ENCODE measurements at places on chromosomes 2 and 18. TPM values are rescaled to one million over a fixed set of nuclear protein-coding genes. Genes with fewer than 3 reads are reported as not detected.

GRCh38 chr18:75293591-75293990 lies 83.0 kb downstream of the TSHZ1 start:
- no peak for DNase-seq

GRCh38 chr2:239717706-239718105 lies 307.4 kb downstream of the NDUFA10 start:
- DNase-seq: no peak

- DNase-seq: no peak
These were observed 82.0 kb upstream of the OTX1 start for GRCh38 chr2:62968668-62969067.

DNA sequence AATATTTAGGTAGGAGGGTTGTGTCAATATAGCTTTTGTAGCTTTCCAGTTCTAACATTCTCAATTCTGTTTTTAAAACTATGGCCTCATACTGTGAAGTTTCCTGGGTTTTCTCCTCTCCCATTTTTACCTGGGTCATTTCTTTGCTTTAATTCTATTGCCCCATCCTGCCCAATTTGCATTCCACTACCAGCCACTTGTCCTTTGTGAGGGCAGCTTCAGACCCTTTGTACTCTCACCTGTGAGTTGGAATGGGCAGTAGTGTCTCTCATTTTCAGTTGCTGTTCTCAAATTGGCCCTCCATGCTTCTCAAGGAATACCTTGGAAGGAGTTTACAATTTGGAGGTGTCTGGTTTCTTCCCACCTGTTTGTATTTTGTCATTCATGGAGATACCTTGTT lies 108.4 kb downstream of the CAMKMT start:
- no peak for DNase-seq

GRCh38 chr2:71901466-71901865 lies 246.2 kb downstream of the CYP26B1 start:
- no peak for DNase-seq

- DNase-seq: no peak
These were observed 1.2 kb upstream of the MFF start for GRCh38 chr2:227323818-227324217.

- DNase-seq: no peak
These were observed 44.7 kb downstream of the WIPF1 start for GRCh38 chr2:174552880-174553279.

DNA sequence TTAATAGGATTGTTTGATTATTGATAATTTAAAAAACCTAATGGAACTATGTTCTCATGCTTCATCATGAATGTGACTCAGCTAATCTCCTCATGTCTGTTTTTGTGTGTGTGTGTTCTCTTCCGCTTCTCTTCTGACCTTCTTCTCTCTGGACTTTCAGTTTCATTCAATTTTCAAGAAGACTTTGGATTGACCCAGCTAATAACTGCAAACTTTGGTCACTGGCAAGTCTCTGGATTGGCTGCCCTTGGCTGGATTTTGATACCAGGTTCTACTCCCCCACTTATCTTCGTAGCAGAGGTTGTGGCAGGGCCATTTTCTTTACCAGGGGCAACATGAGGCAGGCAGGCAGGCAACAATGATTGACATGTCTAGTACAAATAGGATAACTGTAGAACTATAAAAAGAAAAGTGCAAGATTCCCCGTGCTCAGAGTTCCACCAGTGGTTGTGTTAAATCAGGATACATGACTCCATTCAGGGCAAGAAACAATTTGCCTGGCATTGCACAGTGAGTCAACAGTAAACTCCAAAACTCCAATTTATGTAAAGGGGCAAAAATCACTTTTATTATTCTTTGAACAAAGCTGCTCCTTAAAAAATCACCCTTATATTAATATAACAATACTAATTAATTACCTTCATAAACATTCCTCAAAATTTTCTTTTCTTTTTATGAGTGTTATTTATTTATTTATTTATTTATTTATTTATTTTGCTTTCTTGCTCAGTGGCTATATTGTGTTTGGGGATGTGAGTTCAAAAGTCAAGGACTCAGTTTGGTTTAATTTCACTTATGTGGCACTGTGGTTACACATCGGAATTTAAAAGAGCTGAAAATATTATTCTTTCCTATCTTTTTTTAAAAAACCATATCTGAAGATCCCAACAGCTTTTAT lies 167.6 kb downstream of the RND3 start:
- DNase-seq: no peak

DNA sequence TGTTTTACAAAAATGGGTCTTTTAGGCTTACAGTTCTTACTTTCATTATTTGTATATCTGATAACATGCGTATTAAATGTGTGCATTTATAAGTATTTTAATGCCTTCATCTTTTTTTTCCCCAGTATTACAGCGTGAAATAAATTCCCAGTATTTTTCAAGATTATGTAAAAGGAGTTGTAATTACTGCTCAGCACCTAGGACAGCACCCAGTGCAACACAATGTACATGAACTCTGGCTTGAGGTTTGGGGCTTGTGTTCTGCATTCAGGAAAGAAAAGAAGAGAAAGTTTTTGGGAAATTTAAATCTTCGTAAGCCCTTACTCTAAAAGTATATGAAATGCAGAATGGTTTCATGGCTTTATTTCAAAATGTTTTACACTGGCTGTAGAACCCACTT lies 16.7 kb downstream of the ZNF638 start:
- no peak for DNase-seq

- DNase-seq: no peak
These were observed 80.3 kb downstream of the DYNAP start for GRCh38 chr18:54671291-54671881.

- DNase-seq: no peak
These were observed 131.0 kb downstream of the ZAP70 start for GRCh38 chr2:97844311-97844859.

DNA sequence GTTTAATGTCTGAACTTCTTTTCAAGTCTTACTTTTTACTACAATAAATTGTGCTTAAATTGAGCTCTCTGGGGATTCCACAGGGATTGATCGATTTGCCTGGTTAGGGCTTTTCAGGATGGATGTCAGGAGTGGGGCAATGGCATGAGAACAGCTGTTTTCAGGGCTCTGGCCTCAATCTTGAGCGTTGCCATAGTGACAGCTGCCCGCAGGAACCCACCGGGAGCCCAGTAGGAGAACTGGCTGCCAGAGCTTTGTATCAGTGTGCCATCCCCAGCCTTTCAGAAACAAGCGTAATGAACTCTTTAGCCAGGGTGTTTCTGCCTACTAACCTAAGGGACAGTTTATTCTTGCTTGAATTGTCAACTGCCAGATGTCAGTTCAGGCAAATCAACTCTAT lies 93.5 kb downstream of the GALNT3 start:
- no peak for DNase-seq

DNA sequence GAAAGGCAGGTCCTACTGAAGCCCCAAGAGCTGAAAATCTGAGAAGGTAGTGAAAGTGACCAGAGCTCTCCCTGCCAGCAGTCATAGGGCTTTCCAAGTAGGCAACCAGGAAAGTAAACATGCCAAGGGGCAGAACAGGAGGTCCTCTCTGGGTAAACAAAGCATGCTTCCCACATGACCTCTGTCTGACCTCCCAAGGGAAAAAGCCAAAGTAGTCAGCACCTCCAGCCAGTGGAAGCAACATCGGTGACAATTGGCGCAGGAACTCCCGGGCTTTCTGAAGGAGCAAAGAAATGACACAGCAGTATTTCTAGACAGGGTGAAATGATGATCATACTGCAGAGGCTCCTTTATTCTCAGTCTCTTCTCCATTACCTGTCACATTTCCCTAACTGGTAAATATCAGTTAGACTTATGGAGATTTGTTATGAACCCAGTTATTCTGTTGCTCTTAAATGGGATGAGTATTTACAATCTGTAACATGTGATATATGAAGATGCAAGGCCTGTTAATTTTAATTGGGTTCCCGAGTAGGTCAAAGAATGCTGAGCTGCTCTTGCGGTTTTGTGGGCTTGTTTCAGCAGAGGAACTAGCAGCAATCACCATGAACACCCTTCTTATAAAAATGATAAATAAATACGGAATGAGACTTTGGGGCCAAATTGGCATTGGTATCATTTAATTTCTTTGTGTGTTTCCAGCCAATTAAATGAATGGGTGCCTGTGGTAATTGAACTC lies 321.0 kb downstream of the RND3 start:
- no peak for DNase-seq

DNA sequence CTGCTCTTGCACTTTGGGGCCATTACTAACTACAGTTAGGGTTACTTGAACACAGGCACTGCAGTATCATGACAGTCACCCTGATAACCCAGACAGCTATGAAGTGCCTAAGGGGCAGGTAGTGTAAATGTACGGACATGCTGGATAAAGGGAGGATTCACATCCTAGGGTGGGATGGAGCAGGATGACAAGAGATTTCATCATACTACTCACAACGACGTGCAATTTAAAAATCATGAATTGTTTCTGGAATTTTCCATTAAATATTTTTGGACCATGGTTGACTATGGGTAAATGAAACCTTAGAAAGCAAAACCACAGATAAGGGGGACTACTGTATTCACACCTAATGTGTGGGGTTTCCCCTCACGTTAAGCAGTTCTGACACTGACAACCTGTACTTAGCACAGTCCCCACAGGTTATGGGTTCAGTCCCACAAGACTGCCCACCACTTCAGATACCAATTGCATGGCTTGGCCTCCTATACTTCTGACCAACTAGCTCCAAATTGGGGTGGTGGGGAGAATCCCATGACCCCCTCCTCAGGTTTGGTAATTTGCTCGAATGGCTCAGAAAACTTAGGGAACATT lies 75.8 kb downstream of the NAT8 start:
- DNase-seq: no peak

DNA sequence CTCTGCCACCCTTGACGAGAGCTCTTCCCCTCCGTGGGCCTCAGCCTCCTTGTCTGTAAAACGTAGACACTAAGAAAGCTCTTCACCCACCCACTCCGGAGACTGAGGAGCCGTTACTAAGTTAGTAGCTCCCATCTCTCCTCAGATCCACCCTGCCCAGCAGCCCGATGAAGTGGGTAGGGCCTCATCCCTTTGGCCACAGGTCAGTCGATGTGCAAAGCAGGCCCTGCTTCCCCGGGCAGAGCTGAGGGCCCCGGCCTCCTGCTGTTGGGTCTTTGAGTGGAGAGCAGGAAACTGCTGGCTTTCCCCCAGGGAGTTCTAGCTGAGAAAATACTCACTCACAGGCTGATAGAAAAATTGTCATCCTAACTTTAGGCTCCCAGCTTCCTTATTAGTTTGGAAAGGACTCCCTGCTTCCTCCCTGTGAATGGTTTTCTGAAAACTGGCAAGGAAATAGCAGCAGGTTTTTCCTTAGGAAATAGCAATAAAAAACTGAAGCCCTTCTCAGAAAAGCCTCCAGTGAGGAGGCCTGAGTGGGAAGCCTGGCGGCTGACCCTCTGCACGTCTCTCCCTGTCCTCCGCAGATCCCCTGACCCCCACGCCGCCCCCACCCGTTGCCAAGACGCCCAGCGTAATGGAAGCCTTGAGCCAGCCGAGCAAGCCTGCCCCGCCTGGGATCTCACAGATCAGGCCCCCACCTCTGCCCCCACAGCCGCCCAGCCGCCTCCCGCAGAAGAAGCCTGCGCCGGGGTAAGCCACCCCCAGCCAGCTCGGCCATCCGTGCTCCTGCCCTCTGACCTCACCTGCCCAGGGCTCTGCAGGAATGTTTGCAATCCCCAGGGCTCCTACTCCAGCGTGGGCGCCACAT lies 30.2 kb downstream of the ITGB1BP1 start:
- DNase-seq: no peak

DNA sequence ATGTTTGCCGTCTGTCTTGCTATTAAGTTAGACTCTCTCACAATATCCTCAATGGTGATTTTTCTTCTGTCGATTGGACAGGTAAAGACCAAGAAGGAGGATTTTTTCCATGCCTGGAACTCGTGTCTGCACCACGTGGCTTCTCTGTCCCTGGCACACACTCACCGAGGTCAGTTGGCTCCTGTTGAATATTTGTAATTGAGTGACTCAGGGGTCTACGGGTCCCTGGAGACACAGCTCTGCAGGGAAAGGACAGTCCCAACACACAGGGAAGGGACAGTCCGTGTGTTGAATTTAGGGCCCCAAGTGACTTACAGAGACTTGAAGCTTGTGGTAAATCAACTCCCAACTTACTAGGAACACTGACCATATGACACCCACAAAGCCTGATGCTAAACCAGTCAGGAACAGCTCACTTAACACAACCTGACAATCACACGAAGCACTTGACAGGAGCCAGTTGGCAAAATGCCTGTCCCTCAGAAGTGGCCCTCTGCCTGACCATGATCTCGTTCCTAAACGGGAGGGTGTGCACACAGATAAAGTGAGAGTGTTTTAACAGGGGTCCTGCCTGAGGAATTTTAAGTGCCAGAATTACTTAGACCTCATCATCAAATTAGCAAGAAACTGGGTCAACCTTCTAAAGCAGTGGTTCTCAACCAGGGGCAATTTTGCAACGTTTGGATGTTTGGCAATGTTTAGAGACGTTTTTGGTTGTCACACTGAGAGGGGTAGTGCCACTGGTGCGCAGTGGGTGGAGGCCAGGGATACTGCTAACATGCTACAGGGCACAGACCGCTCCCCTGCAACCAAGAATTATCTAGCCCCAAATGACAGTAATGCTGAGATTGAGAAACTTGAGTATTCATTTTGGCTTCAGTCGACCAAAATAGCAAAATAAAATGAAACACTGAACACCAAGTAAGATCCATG lies 88.9 kb upstream of the BCL2L11 start:
- no peak for DNase-seq

GRCh38 chr2:46520130-46520711 lies 40.9 kb downstream of the TMEM247 start:
- no peak for DNase-seq

DNA sequence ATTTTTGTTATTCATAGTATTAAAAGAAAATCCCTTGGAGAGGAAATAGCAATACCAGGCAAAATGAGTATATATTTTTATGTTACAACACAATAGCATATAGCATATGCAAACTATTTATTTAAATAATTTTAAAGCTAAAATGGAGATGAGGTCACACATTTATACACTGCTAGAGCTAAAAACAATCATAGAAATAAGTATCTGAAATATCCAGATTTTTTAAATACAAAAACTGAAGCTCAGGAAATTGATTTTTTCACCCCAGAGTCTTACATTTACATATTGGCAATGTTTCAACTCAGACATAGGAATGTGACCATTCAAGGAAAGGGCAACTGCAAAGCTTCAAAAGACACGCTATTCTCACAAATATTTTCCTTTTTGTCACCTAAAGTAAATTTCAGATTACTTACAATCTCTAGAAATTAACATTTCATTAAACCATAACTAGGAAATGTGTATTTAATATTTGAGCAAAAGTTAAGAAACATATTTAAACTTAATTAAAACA lies 8.9 kb downstream of the TFPI start:
- DNase-seq: no peak

GRCh38 chr2:241844066-241844728 lies 14.5 kb downstream of the PDCD1 start:
- no peak for DNase-seq

- DNase-seq: no peak
These were observed 102.3 kb downstream of the CDCA7 start for GRCh38 chr2:173456960-173457359.

- no peak for DNase-seq
These were observed 18.0 kb upstream of the KLHL23 start for GRCh38 chr2:169715379-169716237.

GRCh38 chr2:123563515-123563914 lies 461.6 kb upstream of the CNTNAP5 start:
- no peak for DNase-seq

The RNU2-63P gene
- 91.1 TPM for total RNA-seq

The ELOA2 gene
- total RNA-seq: not detected

The CD8B2 gene
- total RNA-seq: 22.1 TPM

The IL36B gene
- total RNA-seq: not detected

The SAG gene
- total RNA-seq: 0.61 TPM

The CCDC85A gene
- total RNA-seq: 0.76 TPM

The UBE2F gene
- 50.7 TPM for total RNA-seq

The MOGAT1 gene
- total RNA-seq: not detected

The C2orf81 gene
- total RNA-seq: 0.66 TPM
